Activated effector memory CD4-positive, alpha-beta T cell treated with anti-CD3 and anti-CD28 coated beads, Interleukin-2, amount 50 U/mL, for 16 hours (primary cell): ENCODE measurements at places on chromosomes 4 and X.

DNA sequence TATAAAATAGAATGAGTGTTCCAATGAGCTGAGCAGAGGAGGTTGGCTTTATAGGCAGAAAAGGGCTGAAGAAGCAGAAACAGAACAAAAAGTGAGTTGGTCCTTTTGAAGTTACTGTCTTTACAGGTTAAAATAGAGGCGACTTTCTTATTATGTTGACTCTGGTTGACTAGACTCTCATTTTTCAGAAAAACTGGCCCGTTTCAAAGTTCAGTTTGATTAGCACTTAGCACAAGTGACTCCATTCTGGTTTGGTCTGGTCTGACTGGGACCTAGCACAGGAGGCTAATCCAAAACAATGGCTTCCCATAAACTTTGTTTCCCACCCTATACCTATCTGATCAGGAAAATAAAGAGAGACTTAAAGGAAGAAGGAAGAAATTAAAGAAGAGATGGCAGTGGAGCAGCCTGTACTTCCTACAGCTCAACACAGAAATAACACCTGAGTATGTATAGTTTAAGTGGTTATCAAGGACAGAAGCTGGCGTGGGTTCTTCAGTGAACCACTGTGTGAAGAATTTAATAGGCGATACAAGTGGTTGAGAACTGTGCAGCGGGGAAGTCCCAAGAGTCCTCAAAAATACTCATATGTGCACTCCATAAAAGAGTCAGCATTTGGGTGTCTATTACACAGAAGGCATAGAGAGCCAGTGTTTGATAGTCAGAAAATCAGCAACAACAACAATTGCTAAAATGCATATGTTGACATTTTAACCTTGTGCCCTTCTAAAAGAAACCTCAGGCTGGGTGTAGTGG is 554.8 kb upstream of the HTR2C start:
- no peak for DNase-seq

DNA sequence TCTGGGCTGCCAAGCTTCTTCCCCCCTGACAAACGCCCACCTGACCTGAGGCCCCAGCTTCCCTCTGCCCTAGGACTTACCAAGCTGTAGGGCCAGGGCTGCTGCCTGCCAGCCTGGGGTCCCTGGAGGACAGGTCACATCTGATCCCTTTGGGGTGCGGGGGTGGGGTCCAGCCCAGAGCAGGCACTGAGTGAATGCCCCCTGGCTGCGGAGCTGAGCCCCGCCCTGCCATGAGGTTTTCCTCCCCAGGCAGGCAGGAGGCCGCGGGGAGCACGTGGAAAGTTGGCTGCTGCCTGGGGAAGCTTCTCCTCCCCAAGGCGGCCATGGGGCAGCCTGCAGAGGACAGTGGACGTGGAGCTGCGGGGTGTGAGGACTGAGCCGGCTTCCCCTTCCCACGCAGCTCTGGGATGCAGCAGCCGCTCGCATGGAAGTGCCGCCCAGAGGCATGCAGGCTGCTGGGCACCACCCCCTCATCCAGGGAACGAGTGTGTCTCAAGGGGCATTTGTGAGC is 37.0 kb downstream of the HTRA3 start:
- peak; percentile 53 for DNase-seq

- no peak for DNase-seq
Measured at GRCh38 chr4:189525304-189525703, 415.4 kb upstream of the FRG1 start.

DNA sequence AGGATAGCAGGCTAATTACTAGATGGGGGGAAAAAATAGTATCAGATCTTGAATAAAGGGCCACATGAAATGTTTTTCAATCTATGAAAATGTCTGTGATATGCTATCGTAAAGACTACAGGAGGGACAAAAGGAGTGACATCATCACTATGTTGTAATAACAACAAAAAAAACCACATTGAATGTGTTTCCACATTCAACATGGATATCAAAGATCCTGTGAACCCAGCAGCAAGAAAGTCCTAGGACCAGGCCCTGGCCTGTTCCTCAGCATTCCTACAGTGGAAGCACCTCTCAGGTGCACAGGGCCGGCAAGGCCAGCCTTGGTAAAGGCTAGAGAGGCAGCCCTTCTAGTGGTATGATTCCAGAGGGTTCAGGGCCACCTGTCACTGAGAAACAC is 118.3 kb downstream of the RELL1 start:
- DNase-seq = no peak

DNA sequence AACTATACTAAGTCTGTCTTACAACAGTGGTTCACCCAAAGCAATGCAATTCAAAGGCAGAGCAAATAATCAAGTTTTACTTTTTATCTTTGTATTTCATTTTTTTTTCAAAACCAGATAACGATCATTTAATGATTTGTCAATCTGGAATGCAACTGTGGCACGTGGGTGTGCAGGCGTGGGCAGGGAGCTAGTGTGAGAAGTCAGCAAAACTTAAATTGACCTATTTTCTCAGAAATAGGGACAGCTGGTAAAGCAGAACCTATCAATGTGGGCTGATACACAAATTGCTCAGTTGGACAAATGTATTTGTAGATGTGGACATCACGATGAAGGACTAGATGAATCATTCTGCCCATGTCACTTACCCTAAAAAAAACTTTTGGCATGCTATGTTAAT is 105.6 kb downstream of the CBLL2 start:
- no peak for DNase-seq

- DNase-seq = no peak
Measured at GRCh38 chrX:101550751-101551379, 518 bp downstream of the ARMCX1 start.

DNA sequence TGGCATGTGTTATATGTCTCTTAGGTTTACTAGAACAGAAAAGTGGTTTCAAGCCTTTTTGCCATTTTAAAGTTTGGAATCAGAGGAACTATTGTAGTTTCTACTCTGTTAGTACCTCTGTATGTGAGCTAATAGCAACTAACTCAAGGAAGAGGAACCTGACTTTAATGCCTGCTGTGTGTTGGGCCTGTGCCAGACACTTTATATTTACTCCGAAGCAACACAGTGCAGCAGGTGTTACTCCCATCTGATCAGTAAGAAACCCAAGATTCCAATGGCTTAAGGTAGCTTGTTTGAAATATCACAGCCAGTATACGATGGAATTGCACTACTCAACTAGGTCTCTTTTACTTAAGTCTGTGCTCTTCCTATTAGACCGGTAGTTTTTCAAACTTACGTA is 79.2 kb downstream of the USP9X start:
- DNase-seq = no peak

- DNase-seq = no peak
Measured at GRCh38 chr4:186227221-186227620, at the start of gene KLKB1. Gene KLKB1, plus strand, starts transcription at chr4:186227507. Its CDS starts 689 bp downstream, at chr4:186228196.

GRCh38 chr4:48681856-48682255 is 98.2 kb downstream of the FRYL start:
- no peak for DNase-seq

GRCh38 chr4:42566835-42567234 is 90.1 kb downstream of the ATP8A1 start:
- no peak for DNase-seq

DNA sequence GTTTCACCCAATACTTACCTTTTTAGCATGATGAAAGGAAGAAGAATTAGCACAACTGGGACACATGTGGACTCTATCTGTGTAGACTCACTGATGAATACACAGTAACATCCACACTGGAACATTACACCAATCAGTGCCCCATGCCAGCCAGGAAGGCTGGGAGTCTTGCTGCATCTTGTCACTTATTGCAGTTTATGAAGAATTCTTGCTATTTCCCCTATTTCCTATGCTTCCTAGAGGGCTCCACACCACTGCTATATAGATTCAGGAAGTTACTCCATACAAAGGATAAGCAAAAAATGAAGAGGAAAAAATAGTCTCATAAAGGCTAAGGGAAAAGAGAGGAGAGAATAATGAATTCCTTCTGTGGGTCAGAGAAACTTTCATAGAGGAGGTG is 201.0 kb downstream of the CAMK2D start:
- DNase-seq = no peak

DNA sequence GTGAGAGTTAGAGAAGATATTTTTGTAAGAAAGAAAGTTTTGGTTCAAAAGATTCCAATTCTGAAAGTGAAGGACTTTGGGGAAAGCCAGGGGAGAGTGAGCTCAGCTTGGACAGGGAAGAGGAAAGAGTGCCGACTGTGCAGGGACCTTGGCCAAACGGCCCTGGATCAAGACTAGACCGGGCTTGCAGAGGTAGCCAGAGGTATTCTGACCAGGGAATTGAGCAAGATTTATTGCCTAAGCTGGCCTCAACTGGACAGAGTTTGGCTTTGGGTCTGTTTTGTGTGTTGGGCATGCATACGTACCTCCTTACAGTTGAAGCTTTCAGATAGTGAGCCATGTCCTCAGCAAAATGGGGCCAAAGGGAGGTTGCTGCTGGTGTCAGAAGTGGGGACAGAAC is 11.6 kb downstream of the PLAC1 start:
- DNase-seq = no peak

DNA sequence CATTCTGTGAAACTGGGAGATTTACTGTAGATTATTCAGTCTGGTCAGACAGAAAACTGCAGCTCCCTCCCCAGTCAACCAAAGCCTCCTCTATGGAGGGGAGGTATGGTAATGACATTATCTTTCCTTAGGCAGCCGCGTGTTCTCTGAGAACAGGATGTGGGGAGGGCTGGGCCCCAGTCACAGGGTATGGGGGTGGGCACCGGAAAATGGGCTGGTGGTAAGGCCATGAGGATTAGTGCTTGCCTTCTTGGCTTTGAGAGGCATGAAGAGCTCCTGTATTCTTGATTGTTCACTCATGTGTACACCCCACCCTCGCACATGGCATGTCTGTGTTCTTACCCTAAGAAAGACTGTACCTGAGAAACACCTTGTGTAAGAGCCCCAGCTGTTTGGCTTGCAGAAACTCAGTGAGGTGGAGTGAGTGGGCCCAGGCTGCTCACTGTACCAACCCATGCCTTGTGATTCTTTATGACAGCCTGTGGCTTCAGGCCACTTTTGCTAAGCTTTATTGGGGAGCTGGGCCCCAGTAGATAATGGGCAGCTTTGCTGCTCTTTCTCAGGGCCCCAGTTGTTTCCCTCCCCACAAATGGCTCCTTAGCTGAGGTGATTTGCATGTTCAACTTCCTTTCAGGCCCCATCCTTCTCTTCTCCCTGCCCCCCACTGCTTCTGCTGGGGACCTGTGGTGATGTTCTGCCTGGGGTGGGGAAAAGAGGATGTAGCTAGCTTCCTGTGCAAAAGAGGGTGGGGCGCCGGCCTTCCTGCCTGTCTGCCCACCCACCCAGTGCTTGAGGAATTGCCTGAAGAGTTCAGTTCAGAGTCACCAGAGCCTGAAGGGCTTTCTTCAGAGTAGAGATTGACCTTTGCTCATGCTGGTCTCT is 30.7 kb downstream of the MSN start:
- peak; percentile 87 for DNase-seq

- no peak for DNase-seq
Measured at GRCh38 chr4:47167081-47168035, 136.0 kb downstream of the GABRB1 start.

DNA sequence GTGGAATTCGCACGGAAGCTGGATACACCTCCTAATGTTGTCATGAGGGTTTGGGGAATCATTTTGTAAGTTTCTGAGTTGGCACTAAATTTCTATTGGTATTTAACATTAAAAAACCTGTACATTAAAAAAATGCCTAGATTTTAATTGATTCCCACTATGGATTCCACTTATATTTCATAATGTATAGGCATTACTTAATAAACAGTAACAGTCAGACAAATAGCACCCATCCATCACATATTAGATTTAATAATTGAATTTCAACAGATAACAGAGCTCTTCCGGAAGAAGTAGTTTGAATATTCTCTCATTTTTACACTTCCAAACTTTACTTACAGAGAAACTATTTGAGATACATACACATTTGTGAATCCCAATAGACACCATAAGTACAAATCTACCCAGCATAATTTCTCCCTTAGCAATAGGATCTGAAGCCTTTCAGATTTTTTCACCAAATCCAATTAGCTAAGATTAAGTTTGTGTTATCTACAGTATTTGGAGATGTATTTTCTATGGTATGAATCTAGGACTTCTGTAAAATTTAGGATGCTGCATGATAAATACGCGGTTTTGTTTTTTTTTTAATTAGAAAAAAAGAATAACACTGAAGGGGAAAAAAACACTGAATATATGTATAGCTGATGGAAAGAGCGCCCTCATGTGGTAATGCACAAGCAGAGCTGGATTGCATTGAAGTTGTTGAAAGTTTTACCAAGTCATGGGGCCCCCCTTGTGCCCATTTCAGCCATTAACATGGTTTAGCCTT is 12.2 kb upstream of the ODAM start:
- no peak for DNase-seq

DNA sequence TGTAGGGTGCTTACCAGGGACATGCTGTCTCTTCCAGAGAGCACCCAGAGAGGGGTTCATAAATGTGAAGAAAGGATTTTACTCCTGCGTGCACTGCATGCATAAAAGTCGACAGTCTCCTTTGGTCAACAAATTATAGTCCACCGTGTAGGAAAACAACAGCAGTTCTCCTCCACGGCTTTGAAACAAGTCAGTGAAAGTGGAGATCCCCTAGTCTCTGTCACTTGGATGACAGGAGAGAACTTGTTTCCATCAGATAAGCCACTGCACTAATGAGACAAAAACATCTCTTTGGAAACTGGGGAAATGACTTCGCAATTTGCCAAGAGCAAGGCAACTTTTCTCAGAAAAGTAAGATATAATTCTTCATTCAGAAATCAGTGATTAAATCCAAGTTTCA is 9.7 kb downstream of the UNC5C start:
- DNase-seq = no peak

DNA sequence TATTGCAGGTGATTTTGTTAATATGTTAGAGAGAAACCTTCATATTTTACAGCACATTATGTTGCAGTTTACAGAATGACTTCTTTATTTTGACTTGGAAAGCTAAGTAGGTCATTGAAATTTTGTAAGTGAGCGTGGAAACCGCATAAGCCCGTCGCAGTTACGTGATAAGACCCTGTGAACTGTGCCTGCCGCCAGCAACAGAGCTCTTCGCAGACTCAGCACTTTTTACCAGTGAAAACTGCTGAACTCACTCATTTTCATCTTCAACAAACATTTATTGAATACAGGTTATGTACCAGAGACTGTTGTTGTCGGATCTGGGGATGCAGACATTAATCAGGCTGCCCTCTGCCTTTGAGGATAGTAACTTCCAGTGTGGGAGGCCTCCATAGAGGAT is 355.7 kb downstream of the HS3ST1 start:
- no peak for DNase-seq

- no peak for DNase-seq
Measured at GRCh38 chr4:36260731-36261130, 16.4 kb upstream of the ARAP2 start.

DNA sequence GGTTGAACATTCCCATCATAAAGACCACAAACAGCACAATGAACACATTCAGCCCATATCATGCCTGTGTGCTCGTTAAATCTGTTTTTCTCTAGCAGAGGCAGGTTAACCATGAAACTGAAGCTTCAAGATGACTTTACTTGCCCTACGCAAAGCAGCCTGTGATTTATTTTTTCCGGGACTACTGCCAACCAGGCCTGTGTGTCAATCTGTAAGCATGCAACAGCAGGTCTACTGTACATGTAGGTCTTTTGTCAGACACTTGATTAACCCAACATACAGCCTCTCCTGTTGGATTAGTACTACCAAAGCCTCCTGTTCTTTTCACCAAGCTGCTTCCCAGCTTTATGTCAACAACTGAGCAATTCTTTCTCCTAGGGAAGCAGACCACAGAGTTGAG is 85.5 kb upstream of the ACSL1 start:
- DNase-seq = no peak
